ENCODE measurements at places on chromosomes 3 and 15.

GRCh38 chr15:58793862-58794261 lies 22.8 kb downstream of the MINDY2 start:
- DNase-seq = no peak

- DNase-seq = no peak
Observed at GRCh38 chr3:152555666-152556291, 279.2 kb upstream of the P2RY1 start.

DNA sequence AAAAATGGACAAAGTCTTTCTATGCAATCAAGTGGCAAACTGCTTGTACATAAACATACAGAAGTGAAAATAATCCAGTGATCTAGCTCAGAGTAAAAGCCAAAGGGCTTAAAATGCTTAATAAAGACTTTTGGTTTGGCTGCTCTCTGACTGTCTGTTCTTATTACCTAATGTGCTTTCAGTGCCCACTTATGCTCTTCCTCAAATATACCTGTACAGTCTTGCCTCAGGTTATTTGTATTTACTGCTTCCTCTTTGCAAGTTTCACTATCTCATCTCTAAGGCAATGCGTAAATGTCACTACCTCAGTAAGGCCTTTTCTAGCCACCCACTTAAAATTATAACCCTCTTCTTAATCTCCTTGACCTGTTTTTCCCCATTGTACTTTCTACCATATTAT lies 171.8 kb downstream of the EPHA6 start:
- no peak for DNase-seq

- no peak for DNase-seq
Observed at GRCh38 chr3:120797857-120798256, 55.3 kb downstream of the GTF2E1 start.

- DNase-seq = no peak
Observed at GRCh38 chr15:42059661-42060476, 34.5 kb downstream of the PLA2G4D start.

- no peak for DNase-seq
Observed at GRCh38 chr3:51975852-51976549, 1.1 kb downstream of the ABHD14A start.

DNA sequence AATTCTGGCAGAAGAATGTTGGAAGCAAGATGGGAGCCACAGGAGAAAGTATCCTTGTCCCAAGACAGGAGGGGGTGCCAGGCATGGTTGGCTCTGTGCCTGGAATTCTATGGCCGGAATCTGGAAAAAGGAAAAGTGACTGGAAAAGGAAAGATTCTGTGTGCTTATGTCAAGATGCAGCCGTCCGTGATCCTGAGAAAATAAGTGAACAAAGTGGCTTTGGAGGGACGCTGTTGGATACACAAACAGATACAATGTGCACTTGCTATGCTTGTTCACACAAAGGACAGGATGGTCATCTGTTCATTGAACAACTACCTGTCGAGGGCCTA lies 28.5 kb upstream of the MUC20 start:
- no peak for DNase-seq

GRCh38 chr15:30940359-30940758 lies 36.6 kb downstream of the FAN1 start:
- DNase-seq = no peak

- no peak for DNase-seq
Observed at GRCh38 chr3:171881251-171881650, 38.1 kb downstream of the TMEM212 start.

All from NCI-H1048 (cell line).